CD8-positive, alpha-beta memory T cell (primary cell): ENCODE measurements at places on chromosomes 5 and 9. TPM values are rescaled to one million over a fixed set of nuclear protein-coding genes. Genes with fewer than 3 reads are reported as not detected.

The PRSS3 gene
- total RNA-seq: 0.72 TPM

The DMRT3 gene
- not detected for total RNA-seq

The OGN gene
- total RNA-seq: not detected

The CDKN2AIPNL gene
- total RNA-seq: 42.1 TPM

The WDR70 gene
- 36.5 TPM for total RNA-seq

- H3K36me3 ChIP-seq: peaks cover 41% of the 10 kb centered on the region
- no peak overlapping the region for H3K4me3 ChIP-seq
- no peaks in the 10 kb centered on the region for H3K27me3 ChIP-seq
- H3K27ac ChIP-seq: no peak overlapping the region
- no peak for DNase-seq
These were observed 18.8 kb downstream of the GLE1 start for GRCh38 chr9:128523199-128523925.

DNA sequence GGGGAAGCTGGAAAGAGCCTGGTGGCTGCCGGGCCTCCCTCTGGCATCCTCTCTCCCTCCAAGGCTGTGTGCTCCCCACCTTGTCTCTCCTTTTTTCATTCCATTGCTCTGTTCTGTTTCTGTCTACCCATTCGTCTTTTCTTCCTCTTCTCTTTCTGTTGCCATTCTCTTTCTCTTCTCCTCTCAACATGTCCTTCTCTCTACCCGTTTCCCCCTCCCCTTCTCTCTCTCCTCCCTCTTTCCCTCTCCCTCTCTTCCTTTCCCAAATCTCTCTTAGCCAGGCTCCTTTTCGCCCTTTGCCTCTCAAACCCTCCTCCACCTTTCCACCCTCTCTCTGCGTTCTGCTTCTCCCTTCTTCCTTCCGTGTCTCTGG is 19.4 kb upstream of the KCNIP1 start:
- H3K4me1 ChIP-seq: no peaks in the 10 kb centered on the region
- H3K4me3 ChIP-seq: no peak overlapping the region
- no peak for DNase-seq
- no peak overlapping the region for H3K27ac ChIP-seq
- H3K27me3 ChIP-seq: no peaks in the 10 kb centered on the region
- no peaks in the 10 kb centered on the region for H3K36me3 ChIP-seq

- no peaks in the 10 kb centered on the region for H3K4me1 ChIP-seq
- no peaks in the 10 kb centered on the region for H3K36me3 ChIP-seq
- no peak overlapping the region for H3K27ac ChIP-seq
- H3K27me3 ChIP-seq: no peaks in the 10 kb centered on the region
These were observed 99.5 kb downstream of the LHFPL2 start for GRCh38 chr5:78549043-78549442.

- H3K36me3 ChIP-seq: peaks cover 4% of the 10 kb centered on the region
- peak overlapping the region; percentile 72 for H3K4me3 ChIP-seq
- peaks cover 36% of the 10 kb centered on the region for H3K4me1 ChIP-seq
- DNase-seq: no peak
- H3K27me3 ChIP-seq: no peaks in the 10 kb centered on the region
These were observed 848 bp downstream of the RAD50 start for GRCh38 chr5:132557478-132558172.

DNA sequence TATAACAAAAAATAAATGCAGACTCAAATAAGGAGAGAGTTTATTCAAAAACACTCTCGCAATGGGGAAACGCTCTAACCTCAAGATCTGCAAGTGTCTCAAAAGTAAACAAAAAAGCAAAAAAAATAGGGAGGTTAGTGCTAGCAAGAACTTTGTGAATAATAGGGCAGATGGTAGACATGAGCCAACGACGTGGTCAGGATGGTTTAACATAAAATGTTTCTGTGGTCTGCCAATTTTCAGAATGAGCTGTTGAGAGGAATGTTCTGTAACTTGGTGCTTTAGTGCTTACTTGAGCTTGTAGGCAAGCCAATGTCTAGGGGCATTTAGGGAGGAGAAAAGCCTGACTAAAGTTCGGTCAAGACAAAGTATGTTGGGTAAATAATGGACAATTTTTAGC is 1813.9 kb upstream of the CDH6 start:
- H3K27me3 ChIP-seq: no peaks in the 10 kb centered on the region
- H3K27ac ChIP-seq: no peak overlapping the region
- no peaks in the 10 kb centered on the region for H3K36me3 ChIP-seq
- no peaks in the 10 kb centered on the region for H3K4me1 ChIP-seq
- H3K4me3 ChIP-seq: no peak overlapping the region

DNA sequence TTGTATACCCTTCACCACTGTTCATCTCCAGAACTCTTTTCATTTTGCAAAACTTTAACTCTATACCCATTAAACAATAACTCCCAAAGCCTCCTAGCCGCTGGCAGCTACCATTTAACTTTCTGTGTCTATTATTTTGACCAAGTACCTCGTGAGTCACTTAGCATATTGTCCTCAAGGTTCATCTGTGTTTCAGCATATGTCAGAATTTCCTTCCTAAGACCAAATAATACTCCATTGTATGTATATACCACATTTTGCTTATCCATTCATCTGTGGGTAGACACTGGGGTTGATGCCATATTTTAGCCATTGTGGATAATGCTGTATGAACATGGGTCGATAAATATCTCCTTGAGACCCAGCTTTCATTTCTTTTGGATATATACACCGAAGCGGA is 17.4 kb downstream of the ERBIN start:
- H3K36me3 ChIP-seq: no peaks in the 10 kb centered on the region
- no peaks in the 10 kb centered on the region for H3K27me3 ChIP-seq
- no peak overlapping the region for H3K4me3 ChIP-seq
- H3K4me1 ChIP-seq: no peaks in the 10 kb centered on the region
- no peak overlapping the region for H3K27ac ChIP-seq
